Lower lobe of right lung (tissue), 2 donors: ENCODE measurements at places on chromosomes 2 and 18. TPM values are rescaled to one million over a fixed set of nuclear protein-coding genes. Genes with fewer than 3 reads are reported as not detected.

- DNase-seq, result no peak
These were observed 70.3 kb downstream of the IKZF2 start for GRCh38 chr2:213080969-213081617.

DNA sequence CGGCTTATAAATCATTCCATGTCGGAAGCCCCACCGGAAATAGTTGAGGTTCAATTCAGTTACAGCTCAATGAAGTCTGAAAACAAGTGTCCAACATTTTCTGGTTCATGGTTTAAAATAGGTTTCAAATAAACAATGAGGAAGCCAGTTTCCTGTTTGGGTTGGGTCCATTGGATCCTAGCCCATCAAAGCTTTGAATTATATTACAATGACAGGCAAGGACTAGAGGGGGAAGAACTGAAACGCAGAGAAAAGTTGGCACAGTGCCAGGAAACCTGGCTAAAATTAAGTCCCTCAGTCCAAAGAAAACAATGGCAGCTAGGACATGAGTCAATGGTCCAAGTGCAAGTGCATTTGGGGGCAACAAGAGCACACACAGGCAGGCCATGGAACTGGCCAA, 32.0 kb downstream of the SLC14A1 start:
- no peak for DNase-seq

The BMPR2 gene
- total RNA-seq, result 137 TPM

The C18orf32 gene
- 60.6 TPM for total RNA-seq

The KLHL30 gene
- 0.71 TPM for total RNA-seq
